T-helper 9 cell (primary cell): ENCODE measurements at places on chromosomes 2 and 18.

- no peak for DNase-seq
Measured at GRCh38 chr2:214489181-214489580, 78.3 kb downstream of the VWC2L start.

DNA sequence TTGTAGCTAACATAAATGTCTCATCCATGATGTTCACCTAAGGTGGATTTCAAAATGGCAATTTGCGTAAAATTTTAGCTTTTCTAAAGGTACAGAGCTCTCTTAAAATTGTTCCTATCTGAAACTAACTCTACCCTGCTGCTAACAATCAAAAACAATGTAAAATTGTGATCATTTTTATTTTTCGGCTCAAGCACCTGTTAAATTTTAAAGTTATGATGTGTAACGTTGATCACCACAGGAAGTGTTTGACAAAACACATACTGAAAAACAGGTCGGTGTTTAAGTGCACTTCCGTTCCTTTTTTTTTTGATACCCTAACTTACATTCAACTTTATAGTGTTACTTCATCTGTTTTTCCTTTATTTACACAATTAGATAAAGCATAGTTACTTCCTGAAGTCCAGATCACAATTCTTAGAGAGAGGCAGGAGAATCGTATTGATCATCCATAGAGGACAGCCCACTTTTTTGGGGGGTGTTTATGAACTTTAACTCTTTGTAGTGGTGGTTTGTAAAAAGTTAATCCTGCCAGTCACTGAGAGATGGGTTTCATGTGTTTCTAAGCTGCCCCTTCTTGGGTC lies 6.0 kb upstream of the NCK2 start:
- no peak for DNase-seq

DNA sequence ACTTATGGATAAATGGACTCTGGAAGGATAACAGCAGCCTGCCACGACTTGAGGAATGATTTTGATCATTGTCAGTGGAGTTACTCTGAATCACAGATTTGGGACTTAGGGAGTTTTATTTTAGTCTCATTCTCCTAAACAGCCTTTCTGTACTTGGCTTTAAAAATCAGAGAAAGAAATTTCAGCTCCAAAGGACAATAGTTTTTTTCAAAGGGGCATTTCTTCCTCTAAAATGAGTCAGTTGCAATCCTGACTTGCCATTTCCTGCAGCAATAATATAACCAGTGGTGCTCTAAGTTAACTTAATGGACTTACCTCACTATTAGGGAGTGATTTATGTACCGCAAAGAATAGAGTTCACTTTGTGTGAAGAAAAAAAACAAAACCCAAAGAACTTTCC lies 35.1 kb upstream of the MTX2 start:
- no peak for DNase-seq

- no peak for DNase-seq
Measured at GRCh38 chr2:112644155-112644932, 1.4 kb upstream of the SLC20A1 start.

GRCh38 chr2:229393926-229394325 lies 122.8 kb upstream of the PID1 start:
- no peak for DNase-seq

DNA sequence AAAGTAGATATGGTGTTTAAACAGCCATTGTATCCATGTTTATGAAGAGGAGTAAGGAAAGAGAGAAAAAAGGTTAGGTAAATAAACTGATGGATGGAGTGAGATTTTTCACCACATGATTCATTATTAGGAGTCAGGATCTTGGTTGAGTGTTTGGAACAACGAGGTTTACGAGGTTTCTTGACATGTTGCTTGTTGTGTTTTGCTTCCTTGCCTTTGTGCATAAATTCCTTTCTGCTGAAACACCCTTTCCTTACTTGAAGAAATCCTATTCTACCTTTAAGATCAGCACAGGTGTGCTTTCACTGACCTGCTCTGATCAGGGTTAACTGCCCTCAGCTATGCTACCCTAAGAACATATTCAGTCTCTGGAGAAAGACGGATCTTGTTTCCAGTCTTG lies 66.6 kb downstream of the EFEMP1 start:
- no peak for DNase-seq
